ENCODE measurements at places on chromosomes 13 and 19.

DNA sequence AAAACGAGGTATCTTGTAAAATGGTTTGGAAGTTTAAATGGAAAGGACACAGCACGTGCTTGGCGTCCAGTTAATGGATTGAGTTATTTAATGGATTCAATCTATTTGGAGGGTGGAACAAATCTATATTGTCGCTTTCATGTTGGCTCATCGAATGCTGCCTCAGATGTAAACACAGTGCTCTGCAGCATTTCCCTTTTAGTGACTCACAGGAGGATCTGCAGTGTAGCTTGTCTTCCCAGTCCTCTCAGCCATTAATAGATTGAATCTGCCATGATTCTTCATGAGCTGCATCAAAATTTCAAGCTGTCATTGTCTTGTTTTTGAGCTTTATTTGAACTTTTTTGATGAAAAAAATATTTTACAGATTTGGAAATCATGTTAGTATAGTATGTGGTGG lies 44.7 kb downstream of the DHRS12 start:
- DNase-seq: no peak

GRCh38 chr13:40191186-40191980 lies 475.1 kb downstream of the FOXO1 start:
- no peak for DNase-seq

DNA sequence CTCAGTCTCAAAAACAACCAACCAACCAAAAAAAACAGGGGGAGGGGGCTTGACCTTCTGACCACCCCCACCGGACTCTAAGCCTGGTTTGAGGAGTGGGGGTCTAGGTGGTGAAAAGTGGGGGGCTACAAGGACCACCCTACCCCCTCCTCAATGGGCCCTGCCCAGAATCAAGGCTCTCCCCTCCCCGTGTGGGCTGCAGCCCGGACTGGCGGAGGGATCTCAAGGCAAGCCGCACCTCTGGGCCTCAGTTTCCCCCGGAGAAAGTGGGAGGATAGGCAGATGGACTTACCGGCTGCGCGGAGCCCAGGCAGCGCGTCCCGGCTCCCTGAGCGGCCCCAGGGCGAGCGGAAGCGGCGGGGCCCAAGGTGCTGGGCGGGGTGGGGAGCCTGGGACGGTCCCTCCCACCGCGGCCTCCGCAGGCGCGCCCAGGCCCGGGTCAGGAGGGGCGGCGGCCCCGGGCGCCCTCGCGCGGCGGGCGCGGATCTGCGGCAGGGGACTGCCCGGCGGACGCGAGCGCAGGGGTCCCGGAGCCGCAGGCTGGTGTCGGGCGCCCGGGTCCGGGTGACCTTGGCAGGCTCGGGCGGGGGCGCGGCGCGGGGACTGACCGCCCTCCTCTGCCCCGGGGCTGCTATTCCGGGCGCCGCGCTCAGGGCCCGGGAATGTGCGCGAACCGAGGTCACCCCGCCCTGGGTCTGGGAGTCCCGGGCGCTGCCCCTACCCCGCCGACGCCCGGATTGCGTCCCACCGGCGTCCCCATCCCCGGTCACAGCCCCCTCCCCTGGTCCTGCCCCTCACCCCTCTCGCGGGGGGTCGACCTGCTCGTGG lies at the start of gene ADAMTSL5:
Gene ADAMTSL5 (minus strand): TSS at position 349 of the 828 bp plus-strand sequence. CDS start 2,076 bp downstream, outside the sequence.
- no peak for DNase-seq

GRCh38 chr19:31135841-31136240 lies 213.4 kb downstream of the TSHZ3 start:
- no peak for DNase-seq

GRCh38 chr13:97866751-97867150 lies 86.7 kb upstream of the IPO5 start:
- DNase-seq: no peak

GRCh38 chr13:30974350-30974749 lies 41.9 kb downstream of the TEX26 start:
- no peak for DNase-seq

- no peak for DNase-seq
Observed at GRCh38 chr13:25237083-25237482, 50.2 kb downstream of the MTMR6 start.

DNA sequence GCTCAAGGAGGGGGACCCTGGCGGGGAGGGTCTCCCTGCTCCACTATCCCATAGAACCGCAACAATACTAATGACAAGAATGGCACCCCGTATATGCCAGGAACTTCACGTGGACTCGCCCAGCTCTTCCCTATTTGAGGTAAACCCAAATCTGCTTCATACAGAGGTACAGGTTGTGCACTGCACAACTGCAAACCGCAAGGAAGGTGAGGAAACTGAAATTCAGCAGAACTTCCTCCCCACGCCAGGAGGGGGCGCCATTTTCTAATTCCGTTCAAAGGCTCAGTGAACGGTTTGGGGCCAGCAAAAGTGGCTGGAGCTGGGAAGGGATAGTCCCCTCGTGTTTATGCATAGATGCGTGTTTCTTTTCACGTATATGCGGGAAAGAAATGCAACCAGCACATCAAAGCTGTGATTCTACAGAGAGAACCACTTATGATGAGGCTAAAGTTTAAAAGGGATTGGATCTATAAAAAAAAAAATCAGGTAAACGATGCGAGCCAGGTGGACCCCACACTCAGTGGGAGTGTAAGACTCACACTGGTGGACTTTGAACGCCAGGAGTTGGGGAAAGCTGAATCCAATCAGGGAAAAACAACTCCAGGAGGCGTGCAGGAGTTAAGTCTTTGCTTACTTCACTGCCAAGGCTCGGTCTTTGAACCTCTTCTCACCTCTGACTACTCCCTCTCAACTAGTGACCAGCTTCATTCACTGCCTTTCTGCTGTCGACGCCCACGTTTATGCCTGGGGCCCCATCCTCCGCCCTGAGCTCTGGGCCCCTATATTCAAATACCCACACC lies 20.3 kb downstream of the C19orf81 start:
- no peak for DNase-seq

DNA sequence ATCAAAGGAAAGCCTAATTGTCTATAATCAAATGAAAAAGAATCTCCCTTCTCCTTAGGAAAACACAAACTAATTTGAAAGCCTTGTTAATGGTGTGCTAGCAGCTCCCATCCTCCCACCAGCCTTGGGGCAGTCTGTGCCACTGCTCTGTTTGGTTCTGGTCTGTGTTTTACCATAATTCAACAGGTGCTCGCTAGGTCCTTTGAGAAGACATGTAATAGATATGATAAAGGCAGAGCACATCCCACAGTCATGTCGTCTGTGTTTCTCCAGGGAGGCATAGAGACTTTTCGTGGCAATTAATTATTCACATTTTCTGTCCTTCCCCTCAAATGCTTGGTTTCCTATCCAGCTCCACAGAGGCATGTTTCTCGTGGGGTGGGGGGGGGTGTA lies 23.8 kb downstream of the FAM124A start:
- DNase-seq: no peak

DNA sequence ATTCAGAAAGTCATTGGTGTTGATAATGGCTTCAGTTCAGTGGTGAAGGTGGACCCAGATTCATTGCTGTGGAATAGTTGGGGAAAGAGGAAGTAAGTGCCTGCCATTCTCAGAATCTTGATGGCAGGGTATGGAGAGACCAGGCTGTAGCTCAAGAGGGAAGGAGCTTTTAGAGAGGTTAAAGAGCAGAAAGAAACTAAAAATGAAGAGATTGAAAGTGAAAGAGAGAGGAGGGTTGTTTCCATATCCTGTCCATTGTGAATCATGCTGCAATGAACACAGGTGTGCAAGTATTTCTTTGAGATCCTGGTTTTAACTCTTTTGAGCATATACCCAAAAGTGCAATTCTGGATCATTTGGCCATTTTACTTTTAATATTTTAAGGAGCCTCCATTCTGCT lies 12.5 kb downstream of the GJB6 start:
- DNase-seq: no peak

DNA sequence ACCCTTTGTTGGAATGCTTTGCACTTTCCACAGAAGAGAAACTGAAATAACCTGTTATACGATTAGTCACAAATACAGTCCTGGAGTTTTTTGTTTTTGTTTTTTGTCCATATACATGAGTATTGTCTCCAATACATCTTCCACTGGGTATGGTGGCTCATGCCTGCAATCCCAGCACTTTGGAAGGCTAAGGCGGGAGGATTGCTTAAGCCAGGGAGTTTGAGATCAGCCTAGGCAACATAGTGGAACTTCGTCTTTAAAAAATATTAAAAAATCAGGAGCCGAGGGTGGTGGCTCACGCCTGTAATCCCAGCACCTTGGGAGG lies 25.0 kb downstream of the AP2S1 start:
- no peak for DNase-seq

GRCh38 chr19:53977429-53977990 lies 13.9 kb upstream of the CACNG6 start:
- peak; percentile 62 for DNase-seq

GRCh38 chr13:108200781-108201398 lies 14.4 kb downstream of the LIG4 start:
- DNase-seq: no peak

DNA sequence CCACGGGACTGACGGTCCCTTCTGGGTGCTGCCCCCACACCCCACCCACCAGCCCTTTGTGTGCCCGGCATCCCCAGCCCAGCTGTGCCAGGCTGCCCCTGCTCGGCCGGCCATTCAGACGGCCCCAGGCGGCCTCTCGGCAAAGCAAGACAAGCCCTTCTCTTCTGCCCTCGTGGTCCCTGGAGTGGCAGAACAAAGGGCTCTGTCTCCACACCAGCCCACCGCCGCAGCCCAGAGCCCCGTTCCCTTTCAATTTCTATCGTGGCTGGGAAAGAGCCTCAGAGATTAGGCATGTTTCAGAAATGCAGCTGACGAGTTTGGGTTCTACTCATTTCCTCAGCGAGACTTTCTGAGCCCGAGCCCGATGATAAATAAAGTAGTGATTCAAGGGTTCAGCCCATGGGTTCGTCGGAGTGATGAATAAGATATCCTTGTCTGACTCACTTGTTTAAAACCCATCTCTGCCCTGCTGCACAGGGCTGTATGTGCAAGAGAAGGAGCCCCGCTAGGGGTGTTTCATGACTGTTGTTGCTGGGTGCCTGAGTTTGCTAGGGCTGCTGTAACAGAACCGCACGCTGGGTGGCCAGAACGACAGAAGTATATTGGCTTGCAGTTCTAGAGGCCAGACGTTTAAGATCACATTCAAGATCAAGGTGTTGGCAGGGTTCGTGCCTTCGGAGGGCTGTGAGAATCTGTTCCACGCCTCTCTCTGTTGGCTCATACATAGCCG lies 4.3 kb downstream of the MYO9B start:
- DNase-seq: peak; percentile 77

DNA sequence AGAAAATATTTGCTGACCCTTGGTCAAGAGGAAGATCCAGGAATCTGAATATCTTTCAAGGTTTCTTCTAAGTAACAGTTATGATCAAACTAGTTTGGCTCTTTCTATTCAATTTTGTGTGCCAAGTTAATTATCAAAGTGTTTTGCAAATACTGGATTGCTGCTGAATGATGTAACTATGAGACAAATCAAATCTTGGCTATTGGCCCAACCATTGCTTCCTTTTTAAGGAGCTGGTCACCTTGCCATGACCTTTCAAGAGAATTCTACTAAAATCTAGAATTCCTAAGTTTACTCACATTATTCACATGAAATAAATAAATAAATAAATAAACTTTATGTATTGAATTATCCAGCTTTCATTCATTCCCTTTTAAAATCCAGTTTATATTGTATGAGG lies 371.8 kb downstream of the SLITRK6 start:
- no peak for DNase-seq

GRCh38 chr19:13505164-13505695 lies 1.0 kb downstream of the CACNA1A start:
- no peak for DNase-seq

- no peak for DNase-seq
Observed at GRCh38 chr19:5052515-5052914, 83.6 kb downstream of the KDM4B start.

DNA sequence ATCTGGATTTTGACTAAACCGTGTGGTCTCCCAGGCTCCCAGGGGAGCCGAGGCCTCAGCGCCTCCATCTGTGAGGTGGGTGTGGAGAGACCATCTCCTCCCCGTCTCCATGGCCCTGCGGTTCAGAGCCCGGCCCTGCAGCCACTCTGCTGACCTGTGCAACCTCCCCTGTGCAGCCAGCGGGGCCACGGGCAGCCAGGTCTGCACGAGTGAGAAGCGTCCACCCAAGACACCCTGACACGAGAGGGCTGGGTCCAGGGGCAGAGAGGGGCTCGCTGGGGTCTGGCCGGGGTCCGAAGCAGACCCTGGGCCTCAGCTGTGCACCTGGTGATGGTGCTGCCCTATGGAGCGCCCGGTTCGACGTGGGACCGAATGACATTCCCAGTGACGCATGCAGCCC lies 10.4 kb upstream of the CACTIN start:
- DNase-seq: no peak
